Bronchial epithelial cell (primary cell): ENCODE measurements at places on chromosomes 6 and 20. TPM values are rescaled to one million over a fixed set of nuclear protein-coding genes. Genes with fewer than 3 reads are reported as not detected.
A peak's percentile ranks its signal among the peaks of the same experiment; 100 is the strongest.

GRCh38 chr6:123316733-123317323, 319.9 kb downstream of the TRDN start:
- DNase-seq = peak; percentile 26

- DNase-seq = no peak
These were observed 19.3 kb downstream of the RIPOR2 start for GRCh38 chr6:24916496-24916895.

GRCh38 chr20:37990571-37991151, 42.6 kb downstream of the TTI1 start:
- DNase-seq = peak; percentile 96

DNA sequence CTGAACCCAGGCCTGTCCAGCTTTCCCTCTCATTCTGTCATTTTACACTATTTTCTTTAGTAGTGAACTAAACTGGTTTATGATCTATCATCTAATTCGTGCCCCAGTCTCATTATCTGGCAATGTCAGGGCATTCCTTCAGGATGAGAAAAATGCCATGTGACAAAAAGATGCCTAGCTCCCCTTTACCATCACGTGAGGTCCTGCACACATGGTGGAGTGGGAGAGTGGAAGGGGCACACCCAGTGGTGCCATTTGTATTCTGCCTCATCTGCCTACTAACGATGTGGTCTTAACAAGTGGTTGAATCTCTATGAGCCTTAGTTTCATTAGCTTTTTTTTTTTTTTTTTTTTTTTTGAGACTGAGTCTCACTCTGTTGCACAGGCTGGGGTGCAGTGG, 41.2 kb downstream of the CDC5L start:
- no peak for DNase-seq

- DNase-seq = no peak
These were observed 32.9 kb downstream of the PREX1 start for GRCh38 chr20:48794816-48795457.

DNA sequence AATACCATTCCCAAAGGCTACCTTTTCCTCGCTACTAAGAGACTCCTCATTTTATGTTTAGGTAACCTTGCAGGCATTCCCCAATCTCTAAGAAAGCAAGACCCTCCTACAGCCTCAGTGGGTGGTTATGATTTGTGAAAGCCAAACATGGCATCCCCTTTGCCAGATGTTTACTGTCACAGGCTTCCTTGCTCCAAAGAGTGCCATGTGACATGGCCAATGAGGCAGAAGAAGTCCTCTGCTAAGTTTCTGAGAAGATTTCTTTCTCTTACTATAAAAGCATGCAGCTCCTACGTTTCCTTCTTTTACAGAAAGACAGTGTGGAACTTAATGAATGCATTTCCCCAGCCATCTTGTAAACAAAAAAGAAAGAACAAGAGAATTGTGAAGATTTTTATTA, 688.2 kb downstream of the TBC1D32 start:
- no peak for DNase-seq

- peak; percentile 34 for DNase-seq
These were observed 772 bp downstream of the SESN1 start for GRCh38 chr6:109093732-109094415.

- DNase-seq = no peak
These were observed 49.5 kb upstream of the PCSK2 start for GRCh38 chr20:17177341-17177740.

DNA sequence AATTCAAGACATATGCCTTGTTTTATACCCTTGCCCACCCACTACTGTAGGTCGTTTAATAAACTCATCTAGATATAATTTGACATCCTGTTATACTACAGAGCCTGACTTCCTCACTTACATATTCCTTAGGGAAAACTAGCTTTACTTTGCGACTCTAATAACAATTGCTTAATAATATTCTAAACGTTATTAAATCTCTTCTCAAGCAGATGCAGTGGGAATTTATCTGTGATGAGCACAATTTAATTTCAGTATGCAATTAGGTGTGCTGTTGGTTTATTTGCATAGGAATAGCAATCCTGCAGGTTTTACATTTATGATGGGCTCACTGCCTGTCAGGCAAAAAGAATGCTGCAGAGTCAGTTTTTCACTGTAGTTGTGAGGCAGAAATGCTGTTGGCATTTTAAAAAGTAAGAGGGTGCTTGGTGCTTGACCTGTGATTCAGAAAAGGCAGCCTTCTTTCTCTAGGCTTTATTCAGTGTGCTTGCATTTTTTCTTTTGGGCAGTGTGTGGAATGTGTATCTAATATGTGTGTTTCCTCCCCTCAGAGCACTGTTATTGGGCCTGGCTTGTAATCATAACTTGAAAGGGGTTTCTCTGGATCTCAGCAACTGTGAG, 152.3 kb upstream of the SCGN start:
- DNase-seq = peak; percentile 84

GRCh38 chr6:12174878-12175277, 115.3 kb upstream of the EDN1 start:
- DNase-seq = peak; percentile 86

GRCh38 chr6:111810294-111811131, 62.7 kb downstream of the FYN start:
- no peak for DNase-seq

DNA sequence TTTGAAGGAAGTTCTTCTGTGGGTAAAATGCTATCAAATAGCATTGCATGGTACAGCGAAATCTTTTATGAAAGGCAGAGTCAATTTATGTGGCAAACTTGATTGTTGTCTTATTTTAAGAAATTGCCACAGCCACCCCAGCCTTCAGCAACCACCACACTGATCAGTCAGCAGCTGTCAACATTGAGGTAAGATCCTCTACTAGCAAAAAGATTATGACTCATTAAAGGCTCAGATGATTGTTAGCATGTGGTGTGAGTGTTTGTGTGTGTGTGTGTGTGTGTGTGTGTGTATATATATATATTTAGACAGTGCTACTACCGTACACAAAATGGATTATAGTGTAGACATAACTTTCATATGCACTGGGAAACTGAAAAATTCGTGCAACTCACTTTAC, 27.8 kb downstream of the LRRN4 start:
- DNase-seq = peak; percentile 64

DNA sequence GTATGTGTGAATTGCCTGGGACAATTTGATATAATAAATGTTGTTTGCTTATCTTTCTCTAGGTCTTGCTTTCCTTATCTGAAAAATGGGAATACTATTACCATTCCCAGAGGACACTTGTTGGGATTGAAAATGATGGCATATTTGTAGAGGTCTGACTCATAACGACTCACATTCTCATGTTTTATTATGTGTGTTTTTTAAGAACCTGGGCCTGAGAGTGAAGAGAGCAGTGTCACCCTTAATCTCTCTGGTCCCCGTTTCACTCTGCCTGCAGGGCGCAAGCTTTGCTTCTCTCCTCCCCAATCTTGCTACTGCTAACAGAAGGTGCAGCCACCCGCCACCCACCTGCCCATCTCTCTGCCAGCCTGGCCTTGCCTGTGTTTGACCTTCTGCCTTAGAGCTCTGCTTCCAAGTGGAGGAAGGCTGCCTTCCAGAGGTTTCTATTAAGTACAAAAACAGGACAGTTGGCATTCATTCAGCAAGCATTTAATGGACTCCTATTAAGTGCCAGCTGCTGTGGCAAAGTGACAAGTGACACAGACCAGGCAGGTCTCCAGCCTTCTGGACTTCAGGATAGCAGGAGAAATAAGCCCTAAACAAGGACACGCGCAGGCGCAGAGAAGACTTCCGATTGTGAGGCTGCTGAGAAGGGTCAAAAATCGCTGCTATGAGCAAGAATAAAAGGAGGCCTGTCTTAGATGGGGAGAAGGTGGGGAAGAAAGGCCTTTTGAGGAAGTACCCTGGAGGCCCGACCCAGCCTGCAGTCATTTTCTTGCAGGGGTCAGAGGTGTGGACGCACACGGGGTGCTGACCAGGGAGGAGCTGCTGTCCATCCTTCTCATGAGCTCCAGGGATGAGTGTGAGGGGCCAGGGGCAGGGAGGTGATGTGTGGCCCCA, 112.5 kb downstream of the JPH2 start:
- peak; percentile 72 for DNase-seq

DNA sequence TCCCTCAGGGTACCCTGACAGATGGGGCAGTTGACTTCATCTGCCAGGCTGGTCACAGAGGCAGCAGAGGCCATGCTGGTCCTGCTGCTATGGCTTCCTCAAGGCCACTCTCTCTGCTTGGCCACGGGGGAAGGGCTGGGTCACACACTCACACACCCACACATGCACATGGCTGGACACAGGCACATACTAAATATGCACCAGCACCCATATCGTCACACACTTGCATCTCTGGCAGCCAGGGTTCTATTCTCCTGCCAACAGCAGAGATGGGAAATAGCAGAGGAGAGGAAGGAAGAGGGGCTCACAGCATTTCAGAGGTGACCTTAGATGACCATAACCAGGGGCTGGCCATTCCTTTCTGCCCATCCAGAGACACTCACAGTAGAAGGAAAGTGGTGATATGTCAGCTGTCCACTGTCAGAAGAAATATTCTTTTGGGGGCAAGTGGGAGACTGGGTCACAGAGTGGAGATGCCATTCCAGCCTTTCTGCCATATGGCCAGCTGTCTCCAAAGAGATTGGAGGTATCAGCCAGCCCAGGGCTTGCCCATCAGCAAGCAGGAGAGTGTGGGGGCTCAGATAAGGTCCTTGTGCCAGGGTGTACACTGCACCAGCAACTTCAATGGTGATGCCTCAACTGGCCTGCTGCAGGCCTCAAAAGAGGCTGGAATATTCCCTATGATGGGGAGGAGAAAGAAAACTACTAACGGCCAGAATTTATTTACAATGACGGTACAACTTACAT, at the start of gene TRIM10:
Gene TRIM10, minus strand, starts transcription at position 427 of the 747 bp plus-strand sequence. Its CDS starts 353 bp downstream, at position 74.
- DNase-seq = no peak

GRCh38 chr6:116543149-116543548, 2.3 kb downstream of the TRAPPC3L start:
- DNase-seq = no peak

DNA sequence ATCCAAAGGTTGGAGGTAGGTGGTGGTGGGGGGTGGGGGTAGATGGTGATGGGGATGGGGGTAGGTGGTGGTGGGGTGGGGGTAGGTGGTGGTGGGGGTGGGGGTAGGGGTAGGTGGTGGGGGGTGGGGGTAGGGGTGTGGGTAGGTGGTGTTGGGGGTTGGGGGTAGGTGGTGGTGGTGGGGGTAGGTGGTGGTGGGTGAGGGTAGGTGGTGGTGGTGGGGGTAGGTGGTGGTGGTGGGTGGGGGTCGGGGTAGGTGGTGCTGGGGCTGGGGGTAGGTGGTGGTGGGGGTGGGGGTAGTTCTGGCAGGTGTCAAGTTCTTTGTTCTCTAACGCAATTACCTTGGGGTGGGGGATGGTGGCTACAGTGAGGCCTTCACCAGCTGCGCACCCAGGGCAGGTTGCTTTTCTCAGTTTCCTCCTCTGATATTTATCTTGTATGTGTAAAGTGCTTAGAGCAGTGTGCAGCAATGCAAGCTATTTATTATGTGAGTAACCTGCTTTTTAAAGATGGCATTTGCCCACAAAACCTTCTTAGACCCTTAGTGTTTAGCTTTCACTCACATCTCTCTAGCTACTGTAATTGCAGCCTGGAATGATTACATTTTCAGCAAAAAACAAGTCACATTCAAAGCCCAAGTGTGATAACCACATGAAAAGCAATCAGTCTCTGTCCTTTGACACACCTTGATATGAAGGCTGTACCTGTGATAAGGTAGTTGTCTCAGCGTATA, 8.2 kb upstream of the CCDC167 start:
- no peak for DNase-seq

DNA sequence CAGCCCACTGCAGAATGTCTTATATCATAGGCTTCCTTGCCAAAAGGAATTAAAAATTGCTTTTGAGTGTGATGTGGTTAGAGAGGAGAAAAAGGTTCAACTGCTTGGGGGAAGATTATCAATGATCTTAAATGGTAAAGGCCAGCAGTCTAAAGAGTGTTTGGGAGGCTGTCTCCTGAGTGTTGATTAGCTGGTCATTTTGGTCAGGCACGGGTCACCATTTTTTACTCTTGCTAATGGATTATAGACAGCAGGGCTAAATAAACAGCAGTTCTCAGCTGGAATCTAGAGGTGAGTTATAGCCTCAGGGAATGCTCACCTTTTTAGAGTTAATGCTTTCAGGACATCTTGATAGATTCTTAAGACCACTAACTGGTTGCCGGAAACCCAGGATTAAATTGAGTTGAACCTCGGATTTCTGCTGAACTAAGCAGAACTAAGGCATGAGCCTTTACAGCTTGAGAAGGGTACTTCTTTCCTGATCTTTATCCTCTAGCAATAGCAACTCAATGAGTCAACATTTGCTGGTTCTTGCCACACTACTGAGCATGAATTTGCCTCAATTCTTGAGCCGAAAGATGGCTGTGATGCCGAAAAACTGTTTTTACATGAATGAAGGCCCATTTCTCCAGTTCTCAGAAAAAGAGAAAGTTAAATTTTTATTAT, 120.4 kb downstream of the LRRC1 start:
- no peak for DNase-seq

DNA sequence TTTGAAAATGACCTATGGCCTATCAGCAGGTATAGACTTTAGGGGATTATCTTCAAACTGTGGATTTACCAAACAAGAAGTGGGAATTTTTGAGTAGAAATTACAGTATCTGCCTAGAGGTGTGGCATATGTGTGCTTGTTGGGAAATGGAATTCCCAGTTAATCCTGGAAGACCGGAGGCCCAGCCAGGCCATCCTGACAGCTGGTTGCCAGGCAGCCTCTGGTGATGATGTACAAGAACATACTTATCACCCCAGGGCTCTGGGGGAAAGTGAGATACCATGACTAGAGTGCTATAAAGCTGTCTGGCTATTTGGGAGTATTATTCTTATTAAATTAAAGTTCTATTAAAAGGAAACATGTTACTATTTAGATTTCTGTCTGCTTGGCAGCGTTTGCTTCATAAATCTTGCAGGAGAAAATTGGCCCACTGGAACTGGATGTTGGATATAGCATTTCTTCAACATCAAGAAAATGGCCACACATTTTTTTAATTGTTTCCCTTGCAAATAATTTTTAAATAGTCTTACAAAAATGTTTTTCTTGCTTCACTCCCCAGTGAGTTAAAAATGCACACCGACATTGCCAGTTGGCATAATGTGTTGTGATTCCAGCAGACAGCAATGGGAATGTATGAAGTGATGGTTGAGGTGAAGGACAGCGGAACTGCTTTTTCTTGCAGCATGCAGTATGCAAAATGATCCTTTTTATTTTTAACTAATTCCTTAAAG, 187.8 kb downstream of the MYLK4 start:
- DNase-seq = no peak

GRCh38 chr6:78577585-78577984, 289.8 kb upstream of the IRAK1BP1 start:
- DNase-seq = no peak

GRCh38 chr6:17202526-17202925, 78.6 kb upstream of the RBM24 start:
- no peak for DNase-seq

SLC22A1 gene
- total RNA-seq = under 0.01 and 1.3 TPM in 2 replicates

ZC3H12D gene
- under 0.01 TPM in 2 replicates for total RNA-seq

DHX16 gene
- total RNA-seq = 38.4 and 44.3 TPM in 2 replicates

C6orf132 gene
- 11.3 and 46.1 TPM in 2 replicates for total RNA-seq

ENPP4 gene
- total RNA-seq = 0.26 and 1.4 TPM in 2 replicates

EEF1A2 gene
- total RNA-seq = 1.1 and 1.9 TPM in 2 replicates

SAMD10 gene
- 1.1 and 2.7 TPM in 2 replicates for total RNA-seq

MCUR1 gene
- total RNA-seq = 10.0 and 15.1 TPM in 2 replicates

SGK2 gene
- 0.38 and 0.53 TPM in 2 replicates for total RNA-seq
